ENCODE measurements at places on chromosomes 5 and 9.

GRCh38 chr9:21754741-21755140, 47.7 kb upstream of the MTAP start:
- no peak for DNase-seq

DNA sequence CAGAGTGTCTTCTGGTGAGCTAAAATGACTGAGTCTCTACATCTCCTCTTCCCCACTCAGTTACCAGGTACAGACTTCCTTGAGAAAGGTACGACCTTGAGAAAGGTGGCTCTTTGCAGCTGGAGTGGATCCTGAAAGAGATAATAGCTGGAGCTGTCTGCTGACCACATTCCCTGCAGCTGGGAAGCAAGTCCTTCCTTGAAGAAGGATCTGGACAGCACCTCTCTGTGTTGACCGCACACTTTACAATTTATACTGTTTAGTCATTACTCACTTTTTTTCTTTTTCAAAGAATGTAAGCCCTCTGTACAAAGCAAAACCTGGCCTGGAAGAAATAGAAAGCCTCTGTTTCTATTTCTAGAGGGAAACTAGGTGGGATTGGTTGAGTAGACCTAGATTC, 148.8 kb downstream of the MACIR start:
- no peak for DNase-seq

DNA sequence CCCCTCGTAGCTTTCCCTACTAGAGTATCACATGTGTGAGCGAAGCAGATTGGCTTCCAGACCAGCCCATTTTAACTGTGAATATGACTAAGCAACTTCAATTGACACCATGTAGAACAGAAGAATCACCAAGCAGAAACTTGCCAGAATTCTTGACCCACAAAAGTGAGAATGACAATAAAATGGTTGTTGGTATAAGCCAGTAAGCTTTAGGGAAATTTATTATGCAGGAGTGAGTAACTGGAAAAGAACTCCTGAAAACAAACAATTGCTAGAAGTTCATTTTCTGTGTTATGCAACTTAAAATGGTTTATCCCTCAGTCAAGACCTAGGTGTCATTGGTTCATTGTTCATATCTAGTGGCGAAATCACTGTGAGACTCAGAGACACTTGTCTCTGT, 303.1 kb downstream of the DMRT2 start:
- no peak for DNase-seq

GRCh38 chr9:36332006-36332405, 68.1 kb downstream of the RNF38 start:
- no peak for DNase-seq

DNA sequence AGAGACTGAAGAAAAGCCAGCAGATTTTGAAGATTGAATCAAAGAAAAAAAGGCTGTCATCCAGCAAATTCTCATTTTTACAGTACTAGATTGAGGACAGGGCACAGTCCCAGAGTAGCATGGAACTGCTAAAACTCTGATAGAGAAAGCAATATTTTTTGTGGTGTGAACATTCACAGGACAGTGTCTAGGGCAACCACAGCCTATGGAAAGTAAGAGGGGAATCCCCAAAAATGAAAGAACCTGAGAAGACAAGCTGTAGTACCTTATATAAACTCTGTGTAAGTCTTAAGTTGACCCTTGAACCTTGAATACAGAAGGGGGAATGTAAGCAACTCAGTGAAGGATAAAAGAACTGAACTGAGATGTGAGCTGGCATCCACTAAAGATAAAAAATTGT, 540.3 kb downstream of the HINT1 start:
- DNase-seq = no peak

DNA sequence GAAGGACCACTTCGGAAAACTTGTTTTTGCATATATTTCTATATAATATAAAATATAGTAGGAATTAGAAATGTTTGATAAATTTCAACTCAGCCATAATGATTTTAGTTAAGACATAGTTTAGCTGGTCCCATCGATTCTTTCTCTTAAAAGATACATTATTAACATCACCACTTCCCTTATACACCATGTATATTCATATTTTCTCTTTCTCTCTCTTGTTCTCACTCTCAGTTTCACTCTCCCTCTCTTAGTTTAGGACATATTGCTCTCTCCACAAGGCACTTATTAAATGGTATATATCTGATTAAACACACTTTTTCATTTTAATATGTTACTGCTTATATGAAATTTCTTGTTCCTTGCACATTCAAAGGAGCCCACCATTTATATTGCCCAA, 90.1 kb upstream of the RASEF start:
- DNase-seq = no peak

GRCh38 chr9:89008055-89008743, 16.9 kb downstream of the S1PR3 start:
- DNase-seq = no peak
